ENCODE measurements at places on chromosomes 2 and 18. TPM values are rescaled to one million over a fixed set of nuclear protein-coding genes. Genes with fewer than 3 reads are reported as not detected.

Gene SPP2
- not detected for total RNA-seq

Gene CFC1
- not detected for total RNA-seq

Gene TSPYL6
- total RNA-seq, result not detected

Gene CAPN13
- total RNA-seq, result not detected

Gene OTX1
- total RNA-seq, result 4.3 TPM

Gene C2orf49
- 21.4 TPM for total RNA-seq

Gene CENPO
- total RNA-seq, result 2.2 TPM

Gene GREB1L
- 2.7 TPM for total RNA-seq

Gene GPR45
- total RNA-seq, result not detected

Gene COQ10B
- total RNA-seq, result 28.1 TPM

Gene FIGN
- total RNA-seq, result 0.64 TPM

Gene GPAT2
- 1.5 TPM for total RNA-seq

Data from tracheal epithelial cell (primary cell).